ENCODE measurements at places on chromosomes 2 and 18.

GRCh38 chr2:175430236-175430635 lies 248.7 kb upstream of the ATP5MC3 start:
- no peak for DNase-seq

GRCh38 chr18:63505566-63506335 lies 29.0 kb downstream of the SERPINB5 start:
- no peak for DNase-seq

GRCh38 chr18:31931163-31931885 lies 11.6 kb downstream of the TRAPPC8 start:
- no peak for DNase-seq

GRCh38 chr2:18066894-18067293 lies 188.4 kb downstream of the KCNS3 start:
- DNase-seq: no peak

DNA sequence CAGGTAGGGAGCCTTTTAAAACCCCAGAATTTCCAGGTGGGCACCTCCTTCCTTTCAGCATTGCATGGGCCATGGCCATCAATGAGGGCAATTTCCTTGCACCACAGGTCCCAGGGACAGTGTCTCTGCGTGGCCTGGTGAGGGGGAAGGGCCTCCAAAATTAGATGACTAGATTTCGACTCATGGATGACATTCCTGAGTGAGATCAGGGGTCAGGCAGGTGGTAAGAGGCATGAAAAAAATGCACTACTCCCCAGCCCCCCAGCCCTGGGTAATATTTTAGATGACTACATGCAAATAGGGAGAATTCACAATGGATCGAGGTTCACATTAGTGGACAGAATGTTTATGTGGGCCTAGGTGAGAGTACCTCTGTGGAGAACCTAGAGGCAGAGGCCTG lies 19.0 kb upstream of the IGFBP5 start:
- DNase-seq: no peak

DNA sequence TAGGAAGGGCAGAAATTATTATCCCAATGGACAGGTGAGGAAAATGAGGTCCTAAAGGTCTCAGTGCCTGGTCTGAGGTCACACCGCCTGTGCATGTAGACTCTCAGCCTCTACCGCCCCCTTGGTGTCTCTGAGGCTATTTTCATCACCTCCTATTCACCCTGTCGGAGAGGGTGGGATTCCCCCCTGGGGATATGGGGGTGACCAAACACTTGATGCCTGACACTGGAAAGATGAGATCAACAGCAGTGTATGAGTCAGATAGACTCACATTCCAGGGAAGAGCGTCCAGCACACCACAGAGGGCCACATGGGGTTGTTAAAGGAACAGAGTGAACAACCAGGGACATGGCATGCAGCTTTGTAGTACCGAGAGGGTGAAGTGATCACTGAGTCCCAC lies 199.7 kb downstream of the SMAD2 start:
- no peak for DNase-seq

- DNase-seq: no peak
Measured at GRCh38 chr2:177400337-177400923, 7.9 kb downstream of the AGPS start.

GRCh38 chr18:39454866-39455265 lies 1889.3 kb upstream of the CELF4 start:
- DNase-seq: no peak

- no peak for DNase-seq
Measured at GRCh38 chr2:165238295-165238694, 919 bp upstream of the SCN2A start.

DNA sequence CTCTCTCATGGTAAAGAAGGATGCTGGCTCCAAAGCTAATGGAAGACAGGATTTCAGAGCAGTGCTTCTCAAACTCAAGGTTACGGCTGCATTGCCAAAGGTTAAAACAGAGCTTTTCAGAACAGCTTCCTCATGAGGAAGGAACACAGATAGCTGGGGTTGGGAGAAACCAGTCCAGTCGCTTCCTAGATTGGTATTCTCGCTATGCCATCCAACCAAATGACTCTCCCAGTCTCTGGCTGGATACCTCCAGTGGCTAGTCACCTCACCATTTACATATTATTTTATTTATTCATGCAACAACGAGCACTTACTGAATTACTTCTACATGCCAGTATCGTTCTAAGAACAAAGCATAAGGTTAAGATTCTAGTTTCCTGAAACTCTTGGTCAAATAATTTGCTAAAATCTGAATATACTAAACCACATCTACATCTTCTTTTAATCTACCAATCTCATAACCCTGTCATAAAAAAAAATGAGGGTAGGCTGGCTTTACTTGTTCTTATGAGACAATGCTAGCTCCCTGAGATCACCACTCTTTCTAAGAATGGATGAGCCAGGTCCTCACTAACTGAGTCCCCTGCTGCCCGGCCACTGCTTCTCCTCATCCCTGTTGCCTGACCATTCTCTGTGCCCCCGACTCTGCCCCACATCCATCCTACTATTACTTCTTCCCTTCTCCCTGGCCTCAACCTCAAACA lies 20.4 kb downstream of the KDSR start:
- no peak for DNase-seq

GRCh38 chr2:134268265-134268664 lies 14.4 kb downstream of the MGAT5 start:
- no peak for DNase-seq

GRCh38 chr18:3328532-3328931 lies 66.6 kb downstream of the MYL12B start:
- DNase-seq: no peak

DNA sequence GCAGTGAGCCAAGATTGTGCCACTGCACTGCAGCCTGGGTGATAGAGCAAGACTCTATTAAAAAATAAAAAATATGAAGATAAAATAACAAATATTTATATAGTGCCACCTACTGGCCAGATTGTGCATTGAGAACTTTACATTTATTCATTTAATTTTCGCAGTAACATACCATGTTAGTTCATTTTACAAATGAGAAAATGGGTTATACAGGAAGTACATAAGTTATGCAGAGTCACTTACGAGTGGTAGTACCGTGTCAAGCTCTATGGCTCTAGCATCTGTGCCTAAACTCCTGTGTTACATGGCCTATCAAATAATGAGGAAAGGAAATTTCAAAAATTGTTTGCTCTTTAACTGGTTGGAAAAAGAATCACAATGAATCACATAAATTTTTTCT lies 27.9 kb downstream of the RIF1 start:
- DNase-seq: no peak

DNA sequence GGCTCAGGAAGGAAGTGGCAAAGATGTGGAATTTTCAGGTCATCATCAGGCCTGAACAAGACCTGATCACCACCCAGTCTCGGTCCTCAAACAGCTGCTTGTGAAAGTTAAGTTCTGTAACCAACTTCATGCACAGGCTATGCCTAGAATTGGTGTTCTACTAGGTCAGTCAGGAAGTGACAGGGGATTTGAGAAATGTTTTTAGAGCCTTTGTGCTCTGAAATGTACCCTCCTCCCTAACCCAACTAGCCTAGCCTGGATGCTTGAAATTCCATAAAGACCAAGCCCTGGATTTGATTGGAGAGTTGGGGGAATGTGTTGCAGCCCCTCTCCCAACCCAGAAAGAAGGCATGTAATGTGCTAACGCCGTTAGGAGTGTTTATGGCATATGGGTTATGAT lies 63.3 kb downstream of the TGOLN2 start:
- no peak for DNase-seq

DNA sequence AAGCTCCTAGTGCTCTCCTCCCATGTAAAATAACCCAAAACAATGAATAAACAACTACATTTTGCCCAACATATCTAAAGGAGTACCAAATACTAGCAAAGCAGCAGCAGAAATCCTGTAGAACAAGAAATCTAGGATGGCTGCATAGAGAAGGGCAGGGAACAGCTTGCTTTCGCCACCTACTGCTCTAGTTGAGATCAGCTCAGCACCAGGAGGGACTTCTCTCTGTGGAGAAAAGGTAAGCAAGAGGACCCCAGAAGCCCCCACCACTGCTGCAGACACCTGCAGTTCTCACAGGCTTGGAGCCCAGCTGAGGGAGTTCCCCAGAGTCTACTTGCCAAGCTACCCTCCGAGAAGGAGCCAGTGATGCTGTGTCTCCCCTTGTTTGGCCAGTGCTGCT lies 243.0 kb upstream of the CHST9 start:
- DNase-seq: no peak

DNA sequence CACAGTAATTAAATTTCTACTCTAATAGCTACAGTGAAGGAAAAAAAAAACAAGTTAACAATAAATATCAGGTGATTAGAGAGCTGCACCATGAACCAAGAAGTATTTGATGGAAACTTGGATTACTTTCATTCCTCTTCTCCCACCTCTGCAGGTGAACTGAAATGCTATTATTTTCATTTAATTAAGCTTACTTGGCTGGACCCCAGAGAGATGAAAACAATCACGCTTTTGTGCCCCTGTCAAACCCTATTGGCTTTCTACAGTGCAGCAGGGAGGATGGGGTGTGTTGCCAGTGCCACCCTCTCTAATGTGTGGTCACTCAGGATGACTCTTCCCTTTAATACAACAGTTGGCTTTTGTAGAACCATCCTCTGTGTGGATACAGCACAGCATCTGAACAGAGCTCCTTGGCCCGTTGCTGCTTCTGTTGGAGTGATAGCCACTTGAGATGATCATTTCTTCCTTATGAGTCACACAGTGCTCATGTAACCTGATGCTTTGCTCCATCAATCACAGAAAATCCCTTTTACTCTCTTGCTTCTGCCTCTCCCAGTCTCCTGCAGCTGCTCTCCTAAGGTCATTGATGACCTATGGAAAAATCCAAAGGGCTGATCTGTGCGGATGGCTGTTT lies 5.5 kb upstream of the ARL4C start:
- no peak for DNase-seq

DNA sequence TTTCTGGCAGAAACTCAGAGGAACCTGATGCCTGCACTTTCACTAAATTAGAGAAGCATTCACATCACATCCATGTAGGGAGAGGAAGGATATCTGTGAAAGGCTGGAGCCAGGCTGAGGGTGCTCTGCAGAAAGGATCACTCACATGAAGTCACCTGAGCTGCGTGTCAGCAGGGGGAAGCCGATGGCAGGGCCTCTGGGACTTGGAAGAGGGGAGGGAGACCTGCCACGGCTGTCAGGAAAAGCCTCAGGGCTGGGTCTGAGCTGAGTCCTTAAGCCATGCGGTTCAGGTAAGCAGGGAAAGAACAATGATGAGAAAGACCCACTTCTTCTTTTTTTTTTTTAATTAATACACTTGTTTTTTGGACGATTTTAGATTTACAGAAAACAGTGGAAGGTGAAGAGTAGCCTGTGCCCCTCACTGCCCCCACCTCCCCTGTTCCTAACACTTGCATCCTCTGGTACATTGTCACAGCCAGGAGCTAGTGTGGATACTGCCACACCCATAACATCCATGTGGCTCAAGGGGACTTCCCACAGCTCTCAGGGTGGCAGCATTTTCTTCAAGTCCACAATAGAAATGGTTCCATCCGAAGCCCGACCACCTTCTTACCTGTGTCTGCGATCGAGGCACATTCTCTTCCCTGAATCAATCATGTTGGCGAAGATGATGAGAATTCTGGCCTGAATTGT lies 156.5 kb upstream of the TPO start:
- DNase-seq: no peak

- DNase-seq: no peak
Measured at GRCh38 chr18:78448106-78448505, 531.5 kb upstream of the SALL3 start.

DNA sequence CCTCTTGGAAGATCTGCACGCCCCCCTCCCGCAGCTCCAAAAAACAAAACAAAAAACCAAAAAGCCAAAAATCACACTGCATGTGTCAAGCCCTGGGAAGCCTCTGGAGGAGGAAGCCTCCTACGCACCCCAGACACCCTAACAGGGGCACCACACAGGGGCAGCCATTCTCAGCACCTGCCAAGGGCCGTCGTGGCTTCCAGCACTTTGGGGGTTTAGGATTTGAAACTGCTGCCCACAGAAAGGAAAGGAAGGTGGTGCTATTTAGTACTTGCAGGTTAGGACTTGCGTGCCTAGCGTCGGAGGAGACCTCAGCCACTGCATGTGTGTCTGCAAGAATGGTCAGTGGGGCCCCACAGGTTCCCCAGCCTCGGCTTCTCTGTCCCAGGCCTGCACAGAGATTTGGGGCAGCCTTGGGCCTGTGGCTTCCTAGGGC lies 419 bp upstream of the GPR55 start:
- no peak for DNase-seq

DNA sequence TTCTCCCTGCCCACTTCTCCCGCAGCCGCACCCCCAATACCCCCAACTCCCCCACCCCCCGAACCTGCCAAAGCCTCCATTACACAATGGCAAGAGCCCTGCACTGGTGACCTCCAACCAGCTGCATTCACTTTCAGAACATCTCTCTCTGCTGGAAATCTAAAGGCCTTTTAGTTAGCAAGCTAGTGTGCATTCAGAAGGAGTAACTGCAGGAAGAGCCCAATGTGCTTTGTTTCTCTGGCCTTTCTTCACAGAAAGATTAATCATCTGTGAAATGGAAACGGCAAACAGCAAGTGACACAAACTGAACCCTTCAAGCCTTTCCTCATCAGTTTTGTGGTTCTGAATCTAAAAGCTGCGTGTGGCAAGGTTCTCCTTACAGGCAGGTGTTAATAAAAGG lies 124.2 kb downstream of the OLA1 start:
- no peak for DNase-seq

DNA sequence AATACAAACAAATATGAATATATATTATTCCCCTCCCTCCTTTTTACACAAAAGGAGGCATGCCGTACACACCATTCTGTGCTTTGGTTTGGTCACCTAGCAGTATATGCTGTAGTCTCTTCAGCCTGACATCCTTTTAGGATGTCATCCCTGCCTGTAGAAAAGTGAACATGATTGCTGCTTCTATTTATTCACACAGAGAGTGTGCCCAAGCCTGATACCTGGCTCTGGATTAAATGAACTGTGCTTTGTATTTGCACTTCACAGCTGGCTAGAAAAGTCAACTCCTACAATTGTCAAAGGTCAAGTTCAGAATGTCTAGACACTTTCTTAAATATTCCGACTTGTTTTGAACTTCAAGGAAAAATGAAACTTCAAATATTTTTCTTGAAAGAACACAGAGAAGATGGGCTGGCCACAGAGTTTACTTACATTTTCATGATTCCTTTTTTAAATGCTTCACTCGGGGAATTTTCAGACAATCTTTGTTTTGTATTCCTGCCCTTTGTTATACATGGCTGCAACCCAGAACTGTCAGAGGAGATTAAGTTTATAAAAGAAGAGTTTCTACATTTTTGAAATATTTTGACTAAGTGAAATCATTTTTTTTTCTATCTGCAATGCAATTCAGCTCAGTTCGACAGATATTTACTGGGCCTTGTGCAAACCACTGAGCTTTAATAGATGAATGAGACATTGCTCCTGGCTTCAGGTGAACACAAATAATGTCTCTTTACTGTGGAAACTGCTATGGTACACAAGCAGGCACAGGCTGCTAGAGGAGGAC lies 33.5 kb downstream of the DAPL1 start:
- no peak for DNase-seq

GRCh38 chr2:29326926-29327325 lies 211.7 kb downstream of the CLIP4 start:
- DNase-seq: no peak

GRCh38 chr18:35029103-35029502 lies 12.1 kb upstream of the MAPRE2 start:
- no peak for DNase-seq
